ENCODE measurements at places on chromosomes 2 and 18.

GRCh38 chr2:149049142-149049541, 10.6 kb downstream of the LYPD6B start:
- DNase-seq: no peak

- no peak for DNase-seq
Observed at GRCh38 chr2:199115169-199115568, 342.6 kb downstream of the SATB2 start.

- DNase-seq: peak; percentile 44
Observed at GRCh38 chr18:58044370-58045241, 580 bp downstream of the NEDD4L start.

GRCh38 chr18:69257861-69258458, 142.7 kb upstream of the DOK6 start:
- DNase-seq: no peak

- no peak for DNase-seq
Observed at GRCh38 chr18:8279346-8279745, 329.9 kb upstream of the RAB12 start.

- DNase-seq: no peak
Observed at GRCh38 chr18:11750581-11751310, 61.7 kb downstream of the GNAL start.

DNA sequence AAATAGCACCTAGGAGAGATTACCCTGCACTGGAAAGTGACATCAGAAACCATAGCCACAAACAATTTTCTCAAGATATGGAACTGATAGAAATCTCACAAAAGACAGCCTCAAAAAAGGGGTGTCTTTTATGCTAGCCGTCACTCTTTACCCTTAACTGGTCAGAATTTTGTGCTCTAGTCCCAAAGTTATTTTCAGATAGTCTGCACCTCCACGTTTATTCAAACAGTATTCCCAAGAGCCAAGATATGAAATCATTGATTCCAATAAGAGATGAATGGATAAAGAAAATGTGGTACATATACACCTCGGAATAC, 23.5 kb upstream of the PMAIP1 start:
- DNase-seq: no peak

GRCh38 chr2:241894681-241895426, 25.3 kb downstream of the RTP5 start:
- DNase-seq: peak; percentile 63

- no peak for DNase-seq
Observed at GRCh38 chr2:25358836-25359235, 17.1 kb upstream of the DNMT3A start.

- DNase-seq: no peak
Observed at GRCh38 chr2:16335604-16335930, 330.1 kb downstream of the CYRIA start.

GRCh38 chr2:120289221-120289906, 36.7 kb downstream of the RALB start:
- no peak for DNase-seq

DNA sequence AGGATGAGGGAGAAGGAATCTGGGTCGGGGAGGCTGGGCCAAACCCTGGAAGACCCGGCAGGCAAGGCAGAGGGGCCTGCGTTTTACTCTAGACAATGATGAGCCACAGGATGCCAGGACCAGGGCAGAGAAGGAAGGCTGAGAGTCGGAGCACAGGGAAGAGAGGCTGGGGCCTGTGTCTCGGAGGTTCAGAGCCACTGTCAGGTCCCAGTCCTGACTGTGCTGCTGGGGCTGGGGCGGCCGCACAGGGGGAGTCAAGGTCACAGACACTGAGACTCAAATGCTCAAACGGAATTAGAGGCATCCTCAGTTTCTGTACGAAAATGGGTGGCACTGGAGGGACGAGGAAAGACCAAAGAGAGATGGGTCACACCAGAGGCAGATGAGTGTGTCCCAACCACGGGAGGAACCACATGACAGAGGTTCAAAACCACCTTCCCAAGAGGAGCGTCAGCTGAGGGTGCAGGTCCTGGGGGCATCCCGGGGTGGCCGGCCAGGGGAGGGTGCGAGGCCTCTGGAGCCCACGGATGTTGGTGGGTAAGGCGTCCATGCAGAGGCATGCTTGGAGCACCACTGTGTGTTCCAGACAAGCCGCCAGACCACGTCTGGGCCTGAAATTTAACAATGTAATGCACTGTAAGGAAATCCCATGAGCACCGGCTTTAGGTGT, 14.7 kb downstream of the HDAC4 start:
- DNase-seq: no peak

DNA sequence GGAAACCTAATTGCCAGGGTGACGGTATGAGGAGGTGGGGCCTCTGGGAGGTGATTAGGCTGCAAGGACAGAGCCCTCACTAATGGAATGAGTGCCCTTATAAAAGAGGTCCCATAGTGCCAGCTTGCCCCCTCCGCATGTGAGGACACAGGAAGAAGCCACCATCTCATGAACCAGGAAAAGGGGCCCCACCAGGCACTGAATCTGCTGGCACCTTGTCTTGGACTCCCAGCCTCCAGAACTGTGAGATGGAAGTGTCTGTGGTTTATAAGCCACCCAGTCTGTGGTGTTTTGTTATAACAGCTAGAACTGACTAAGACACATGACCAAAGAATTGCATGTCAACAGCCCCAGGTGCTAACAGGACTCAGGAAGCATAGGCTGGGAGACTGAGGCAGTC, 214.3 kb downstream of the MGAT5 start:
- DNase-seq: no peak

DNA sequence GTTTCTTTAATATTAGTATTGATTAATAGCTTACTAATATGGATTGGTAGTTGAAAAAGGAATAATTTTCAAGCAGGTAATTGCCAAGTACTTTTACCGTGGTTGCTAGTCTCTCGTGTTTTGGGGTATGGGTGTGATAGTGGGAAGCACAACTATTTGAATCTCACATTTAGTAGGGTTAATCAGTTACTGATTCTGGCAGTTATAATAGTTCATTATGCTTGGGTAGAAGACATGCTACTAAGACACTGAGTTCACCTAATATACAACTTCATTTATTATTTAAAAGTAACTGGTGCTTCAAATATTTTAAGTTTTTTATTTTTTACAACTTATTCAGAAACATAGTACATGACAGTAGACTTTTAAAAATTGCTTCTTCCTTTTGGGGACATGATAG, 33.5 kb downstream of the SOCS6 start:
- no peak for DNase-seq

- no peak for DNase-seq
Observed at GRCh38 chr2:40725040-40725439, 273.1 kb upstream of the SLC8A1 start.

DNA sequence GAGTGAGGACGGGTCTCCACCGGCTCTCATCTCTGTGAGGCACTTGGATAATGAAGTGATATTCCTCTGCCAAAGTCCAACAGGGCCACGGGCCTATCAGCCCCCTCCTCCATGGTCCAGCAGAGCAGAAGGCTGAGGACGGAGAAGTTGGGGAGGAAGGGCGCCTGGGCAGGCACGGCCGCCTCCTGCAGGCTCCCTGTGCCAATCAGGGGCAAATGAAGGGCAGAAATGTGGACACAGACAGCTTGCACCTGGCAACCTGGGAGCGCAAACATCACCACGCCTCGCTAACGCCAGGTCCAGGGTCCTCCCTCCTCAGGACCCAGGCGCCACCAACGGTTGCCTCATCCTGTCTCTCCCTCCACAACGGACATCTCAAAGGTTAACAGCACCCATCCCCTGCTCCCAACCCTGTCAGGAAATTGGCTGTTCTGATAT, 24.3 kb downstream of the SMAD7 start:
- no peak for DNase-seq

GRCh38 chr2:24365826-24366225, 5.5 kb upstream of the ITSN2 start:
- no peak for DNase-seq

GRCh38 chr18:22591222-22591621, 173.5 kb upstream of the CTAGE1 start:
- no peak for DNase-seq

GRCh38 chr2:32220445-32220844, 44.2 kb downstream of the NLRC4 start:
- no peak for DNase-seq

DNA sequence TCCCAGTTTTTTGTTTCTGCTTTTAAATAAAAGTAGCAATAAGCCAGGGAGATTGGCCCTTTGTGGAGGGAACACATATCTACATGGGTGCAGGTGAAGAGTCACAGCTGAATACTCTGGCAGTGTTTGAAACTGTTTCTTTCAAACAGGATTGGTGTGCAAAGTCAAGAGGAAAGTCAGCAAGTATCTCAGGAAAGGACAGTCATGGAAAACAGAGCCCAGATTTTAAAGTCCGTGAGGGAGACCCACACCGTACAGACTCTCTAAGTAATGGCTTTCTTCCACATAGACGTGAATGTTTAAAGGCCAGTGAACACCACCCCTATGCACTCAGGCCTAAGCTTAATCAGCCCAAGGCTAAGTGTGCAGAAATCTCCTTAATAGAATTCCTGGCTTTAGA, 95.3 kb downstream of the GFPT1 start:
- no peak for DNase-seq

DNA sequence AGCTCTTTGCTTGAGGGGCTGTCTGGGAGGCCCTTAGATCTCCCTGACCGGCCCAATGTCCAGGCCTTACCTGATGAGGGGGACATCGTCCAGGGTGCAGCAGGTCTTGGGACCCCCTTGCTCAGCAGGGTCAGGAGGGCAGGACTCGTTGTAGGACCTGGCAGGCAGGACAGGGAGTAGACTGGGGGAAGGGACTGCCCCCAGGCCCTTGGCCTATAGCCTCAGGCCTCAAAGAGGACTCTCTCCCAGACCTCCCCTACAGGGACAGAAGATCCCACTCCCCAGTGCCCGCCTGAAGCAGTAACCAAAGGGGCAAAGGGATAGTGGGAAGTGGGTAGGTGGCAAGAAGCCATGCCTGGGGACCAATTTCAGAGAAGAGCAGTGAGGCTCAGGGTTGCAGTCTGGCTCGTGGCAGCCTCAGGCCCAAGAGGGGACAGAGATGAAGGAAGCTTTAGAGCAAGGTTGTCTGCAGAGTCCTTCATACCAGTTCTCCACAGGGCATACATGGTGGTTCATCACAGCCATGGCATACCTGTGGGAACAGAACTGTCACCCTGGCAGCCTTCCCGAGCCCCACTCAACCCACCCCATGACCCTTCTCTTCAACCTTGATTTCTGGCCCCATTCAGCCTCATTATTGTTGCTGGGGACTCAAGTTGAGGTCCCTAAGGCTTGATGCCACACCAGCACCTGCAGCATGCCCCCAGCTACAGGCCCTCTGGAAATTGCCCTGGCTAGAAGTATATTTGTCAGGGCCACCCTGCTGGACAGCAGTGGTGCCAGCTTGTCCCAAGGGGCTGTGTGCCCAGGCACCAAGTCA, 1.3 kb downstream of the TMEM150A start:
- no peak for DNase-seq

GRCh38 chr2:51025906-51026555, 5.9 kb downstream of the NRXN1 start:
- no peak for DNase-seq

Data from tibial artery (tissue), 4 donors.